Uterine smooth muscle cell (primary cell): ENCODE measurements at places on chromosomes 4 and X. TPM values are rescaled to one million over a fixed set of nuclear protein-coding genes. Genes with fewer than 3 reads are reported as not detected.

ZFP92 gene
- total RNA-seq, result 0.33 and 0.50 TPM in 2 replicates

HSFX1 gene
- 1.00 TPM in 2 replicates for total RNA-seq

INTU gene
- 5.5 and 8.1 TPM in 2 replicates for total RNA-seq

TMEM150C gene
- total RNA-seq, result 0.44 and 2.9 TPM in 2 replicates

UGT8 gene
- 0.62 and 1.00 TPM in 2 replicates for total RNA-seq

BLOC1S4 gene
- 19.3 and 21.0 TPM in 2 replicates for total RNA-seq

CCNB3 gene
- 0.12 and 4.2 TPM in 2 replicates for total RNA-seq

ADGRG4 gene
- not detected in 2 replicates for total RNA-seq

PLAC1 gene
- total RNA-seq, result 0.33 and 0.37 TPM in 2 replicates

PAGE1 gene
- not detected in 2 replicates for total RNA-seq

TMPRSS11A gene
- not detected in 2 replicates for total RNA-seq

AKAP4 gene
- not detected in 2 replicates for total RNA-seq

AREG gene
- 0.11 and 0.37 TPM in 2 replicates for total RNA-seq

GASK1B gene
- 13.9 and 30.6 TPM in 2 replicates for total RNA-seq

ZCCHC18 gene
- total RNA-seq, result 0.55 and 2.0 TPM in 2 replicates

LONRF3 gene
- 0.44 and 1.00 TPM in 2 replicates for total RNA-seq

TMEM271 gene
- not detected in 2 replicates for total RNA-seq

VCX2 gene
- not detected in 2 replicates for total RNA-seq

SSX2B gene
- not detected in 2 replicates for total RNA-seq

KCNIP4 gene
- not detected in 2 replicates for total RNA-seq

XAGE3 gene
- not detected in 2 replicates for total RNA-seq

CTAG1B gene
- not detected in 2 replicates for total RNA-seq

ETDA gene
- not detected in 2 replicates for total RNA-seq

IL9R gene
- under 0.01 TPM in 1 of 2 replicates, not detected in the other for total RNA-seq

EDA gene
- 0.50 and 1.1 TPM in 2 replicates for total RNA-seq

RBM46 gene
- not detected in 2 replicates for total RNA-seq

KCTD8 gene
- 2.1 and 6.9 TPM in 2 replicates for total RNA-seq

MAMLD1 gene
- 0.25 and 0.44 TPM in 2 replicates for total RNA-seq

ZMAT1 gene
- total RNA-seq, result 0.50 and 0.66 TPM in 2 replicates

CYLC1 gene
- total RNA-seq, result not detected in 2 replicates

BRS3 gene
- total RNA-seq, result not detected in 2 replicates

IL2 gene
- not detected in 2 replicates for total RNA-seq

SOX3 gene
- total RNA-seq, result not detected in 2 replicates

COPS4 gene
- total RNA-seq, result 77.6 and 94.1 TPM in 2 replicates

SOWAHB gene
- under 0.01 TPM in 1 of 2 replicates, not detected in the other for total RNA-seq

RTL3 gene
- total RNA-seq, result not detected in 2 replicates

L1CAM gene
- total RNA-seq, result 2.7 and 5.5 TPM in 2 replicates

CEP135 gene
- total RNA-seq, result 8.9 and 15.2 TPM in 2 replicates

PAGE4 gene
- total RNA-seq, result not detected in 2 replicates

LRIT3 gene
- under 0.01 and 0.11 TPM in 2 replicates for total RNA-seq

TLR8 gene
- not detected in 2 replicates for total RNA-seq

RHOXF2B gene
- not detected in 2 replicates for total RNA-seq

CT45A3 gene
- total RNA-seq, result not detected in 2 replicates

PCSK1N gene
- total RNA-seq, result 2.9 TPM in 1 of 2 replicates, not detected in the other

HEPH gene
- total RNA-seq, result 19.0 and 40.9 TPM in 2 replicates

LIMCH1 gene
- 1.4 and 3.3 TPM in 2 replicates for total RNA-seq

SPATA4 gene
- total RNA-seq, result 0.37 and 0.44 TPM in 2 replicates

POF1B gene
- not detected in 2 replicates for total RNA-seq

GABRQ gene
- 0.87 and 2.5 TPM in 2 replicates for total RNA-seq

CLIC2 gene
- 6.2 and 12.1 TPM in 2 replicates for total RNA-seq

GAB1 gene
- total RNA-seq, result 8.9 and 12.5 TPM in 2 replicates

ASB12 gene
- total RNA-seq, result not detected in 2 replicates

SPOCK3 gene
- 1.4 and 1.7 TPM in 2 replicates for total RNA-seq

SORBS2 gene
- total RNA-seq, result 0.44 and 3.1 TPM in 2 replicates

RAI2 gene
- total RNA-seq, result 0.66 and 0.87 TPM in 2 replicates
